H9 (cell line): ENCODE measurements at places on chromosomes 13 and 19. TPM values are rescaled to one million over a fixed set of nuclear protein-coding genes. Genes with fewer than 3 reads are reported as not detected.
A peak's percentile ranks its signal among the peaks of the same experiment; 100 is the strongest.

GRCh38 chr19:39970425-39970674, 615 bp upstream of the PSMC4 start:
- H3K4me1 ChIP-seq: peaks cover 7% of the 10 kb centered on the region; the same call in 1 of the 2 replicates
- H3K27ac ChIP-seq: no peak overlapping the region
- no peaks in the 10 kb centered on the region; the same call in none of the 2 replicates for H3K27me3 ChIP-seq
- peaks cover 39% of the 10 kb centered on the region for H3K36me3 ChIP-seq
- H3K4me3 ChIP-seq: peak overlapping the region; percentile 99

- no peak overlapping the region for H3K4me3 ChIP-seq
- H3K4me1 ChIP-seq: no peaks in the 10 kb centered on the region; the same call in 1 of the 2 replicates
- H3K36me3 ChIP-seq: peaks cover 62% of the 10 kb centered on the region
Observed at GRCh38 chr13:19766591-19766990, 16.2 kb downstream of the PSPC1 start.

Gene CYP2F1
- total RNA-seq: 0.63 TPM in 1 of 2 replicates, not detected in the other

Gene SLC25A23
- total RNA-seq: 35.0 and 42.9 TPM in 2 replicates

- H3K27ac ChIP-seq: no peak overlapping the region
- H3K36me3 ChIP-seq: no peaks in the 10 kb centered on the region
- H3K27me3 ChIP-seq: no peaks in the 10 kb centered on the region
- H3K4me1 ChIP-seq: no peaks in the 10 kb centered on the region
- no peak for DNase-seq
- H3K4me3 ChIP-seq: no peak overlapping the region
Observed at GRCh38 chr13:102548811-102549210, 48.0 kb upstream of the TPP2 start.
